Lower leg skin (tissue), 4 donors: ENCODE measurements at places on chromosomes 7 and 10. TPM values are rescaled to one million over a fixed set of nuclear protein-coding genes. Genes with fewer than 3 reads are reported as not detected.
A peak's percentile ranks its signal among the peaks of the same experiment; 100 is the strongest.

DNA sequence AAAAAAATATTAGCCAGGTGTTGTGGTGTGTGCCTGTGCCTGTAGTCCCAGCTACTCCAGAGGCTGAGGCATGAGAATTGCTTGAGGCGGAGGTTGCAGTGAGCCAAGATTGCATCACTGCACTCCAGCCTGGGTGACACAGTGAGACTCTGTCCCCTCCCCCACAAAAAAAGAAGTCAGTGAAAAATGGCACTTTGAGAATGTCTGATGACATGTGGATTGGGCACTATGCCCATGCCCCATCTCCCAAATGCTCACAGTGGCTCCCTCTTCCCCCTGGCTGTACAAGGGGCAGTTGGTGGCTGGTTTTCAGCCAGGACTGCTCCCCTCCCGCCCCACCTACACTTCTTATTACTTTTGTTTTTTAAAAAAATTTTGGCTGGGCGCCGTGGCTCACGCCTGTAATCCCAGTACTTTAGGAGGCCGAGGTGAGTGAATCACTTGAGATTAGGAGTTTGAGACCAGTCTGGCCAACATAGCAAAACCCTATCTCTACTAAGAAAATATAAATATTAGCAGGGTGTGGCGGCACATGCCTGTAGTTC, 26.1 kb downstream of the IL15RA start:
- peak; percentile 89 for DNase-seq

GRCh38 chr7:3039787-3040186, 3.9 kb downstream of the CARD11 start:
- no peak for DNase-seq

- DNase-seq = no peak
Measured at GRCh38 chr7:25638590-25639244, 410.4 kb upstream of the NPVF start.

DNA sequence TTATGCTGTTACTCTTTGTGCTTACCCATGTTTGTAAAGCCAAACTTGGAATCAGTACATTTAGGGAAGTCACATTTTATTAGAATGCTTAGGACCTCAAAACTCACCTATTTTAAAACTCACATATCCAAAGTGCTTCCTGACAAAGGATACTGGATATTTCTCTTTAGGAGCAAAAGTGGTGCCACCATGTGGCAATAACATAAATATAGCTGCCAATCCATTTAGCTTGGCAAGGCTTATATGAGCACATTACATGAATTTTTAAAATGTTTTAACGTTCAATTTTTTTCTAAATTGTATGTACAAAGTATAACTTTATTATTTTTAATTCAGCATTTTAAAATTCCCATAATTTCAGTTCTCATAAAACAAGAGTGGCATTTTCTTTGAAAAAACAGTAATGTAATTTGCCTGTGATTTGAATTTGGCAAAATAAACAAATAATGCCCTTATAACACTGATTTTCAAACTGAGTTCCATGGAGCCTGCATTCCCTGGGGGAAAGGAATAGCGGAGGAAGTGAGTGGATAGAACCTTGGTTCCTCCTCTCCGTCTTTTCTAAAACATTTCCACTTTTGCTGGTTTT, 75.4 kb downstream of the HDAC9 start:
- no peak for DNase-seq

GRCh38 chr10:110458266-110458920, 39.3 kb upstream of the DUSP5 start:
- DNase-seq = peak; percentile 82

- DNase-seq = no peak
Measured at GRCh38 chr10:80416479-80417098, 8.2 kb downstream of the PRXL2A start.

GRCh38 chr10:30510184-30510931, 76.4 kb downstream of the MAP3K8 start:
- DNase-seq = peak; percentile 50

GRCh38 chr7:148929176-148929575, 45.1 kb upstream of the EZH2 start:
- DNase-seq = no peak

DNA sequence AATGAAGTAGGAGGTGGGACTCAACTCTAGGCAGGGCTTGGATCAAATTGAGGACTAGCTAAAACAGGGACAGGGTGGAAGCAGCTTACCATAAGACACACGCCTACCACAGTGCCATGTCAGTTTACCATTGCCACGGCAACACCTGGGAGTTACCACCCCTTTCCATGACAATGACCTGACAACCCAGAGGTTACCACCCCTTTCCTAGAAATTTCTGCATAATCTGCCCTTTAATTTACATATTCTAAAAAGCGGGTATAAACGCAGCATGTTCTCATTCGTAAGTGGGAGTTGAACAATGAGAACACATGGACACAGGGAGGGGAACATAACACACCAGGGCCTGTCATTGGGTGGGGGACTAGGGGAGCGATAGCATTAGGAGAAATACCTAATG, 72.7 kb downstream of the GCC1 start:
- no peak for DNase-seq

- no peak for DNase-seq
Measured at GRCh38 chr10:110357252-110357780, 52.6 kb upstream of the SMNDC1 start.

GRCh38 chr7:157518514-157519175, 181.8 kb downstream of the DNAJB6 start:
- DNase-seq = peak; percentile 71

GRCh38 chr10:15642095-15642494, 77.6 kb downstream of the ITGA8 start:
- DNase-seq = no peak

- no peak for DNase-seq
Measured at GRCh38 chr10:45422866-45423659, 49.0 kb downstream of the ALOX5 start.

DNA sequence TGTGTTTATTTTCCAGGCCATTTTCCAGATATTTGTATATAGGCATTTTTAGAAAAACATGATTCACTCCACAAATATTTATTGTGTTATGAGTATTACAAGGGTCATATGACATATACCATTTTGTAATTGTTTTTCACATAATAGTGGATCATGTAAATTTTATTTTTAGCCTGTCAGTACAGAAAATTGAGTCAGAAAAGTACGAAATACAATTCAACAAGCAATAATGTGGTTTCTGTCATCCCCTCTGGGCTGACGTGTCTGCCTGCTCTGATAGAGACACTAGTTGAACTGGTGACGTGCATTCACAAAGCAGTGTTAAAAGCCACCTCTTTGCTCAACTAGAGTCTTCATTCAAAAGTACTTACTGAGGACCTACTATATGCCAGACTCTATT, 97.9 kb upstream of the STEAP1B start:
- no peak for DNase-seq

The SLK gene
- 49.2 TPM for total RNA-seq

The SEMA3D gene
- 4.7 TPM for total RNA-seq

The COL17A1 gene
- 653 TPM for total RNA-seq

The MICALL2 gene
- 17.0 TPM for total RNA-seq

The RBM48 gene
- total RNA-seq = 12.8 TPM

The COL1A2 gene
- total RNA-seq = 263 TPM

The TCF7L2 gene
- 23.1 TPM for total RNA-seq

The C10orf71 gene
- total RNA-seq = not detected
